ELR (cell line): ENCODE measurements at places on chromosomes 2 and 18.

- no peak for DNase-seq
Observed at GRCh38 chr2:200081236-200081635, 125.9 kb downstream of the MAIP1 start.

DNA sequence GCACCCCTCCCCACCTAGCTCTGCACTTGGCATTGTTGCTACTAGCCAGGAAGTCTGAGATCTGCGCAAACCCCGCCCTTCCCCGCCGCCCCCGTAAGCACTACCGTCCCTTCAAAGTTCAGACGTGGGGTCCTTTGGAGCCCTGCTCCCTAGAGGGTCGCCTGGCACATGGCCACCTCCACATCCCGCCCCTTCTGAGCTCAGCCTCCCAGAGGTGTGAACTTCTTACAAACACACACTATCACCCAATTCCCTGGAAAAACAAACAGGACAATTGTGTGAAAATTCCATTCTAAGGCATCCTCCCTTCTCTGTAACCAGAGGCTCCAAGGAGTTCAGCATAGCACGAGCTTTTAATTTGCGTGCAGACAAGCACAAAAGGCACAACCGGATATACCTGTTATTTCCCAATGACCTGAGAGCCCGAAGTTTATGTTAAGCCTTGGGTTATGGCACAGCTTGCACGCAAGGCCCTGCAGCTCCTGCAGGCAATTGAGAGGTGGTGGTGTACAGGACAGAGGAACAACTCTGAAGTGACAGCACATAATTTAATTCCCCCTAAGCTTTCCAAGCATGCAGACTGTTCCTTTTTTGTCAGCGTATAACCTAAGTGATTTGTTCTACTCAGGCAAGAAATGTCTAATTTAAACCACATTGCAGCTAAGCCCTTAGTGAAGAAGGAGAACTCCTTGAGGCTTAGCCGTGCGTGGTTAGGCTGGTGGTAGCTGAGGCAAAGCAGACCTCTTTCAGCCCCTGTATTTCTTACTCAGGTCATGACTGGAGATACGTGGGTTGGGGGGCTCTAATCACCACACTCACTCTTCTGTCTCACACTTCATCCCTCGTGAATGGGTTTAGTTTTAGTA is 20.3 kb upstream of the CYP1B1 start:
- DNase-seq = peak; percentile 42

- DNase-seq = no peak
Observed at GRCh38 chr2:65450393-65450792, 18.0 kb upstream of the SPRED2 start.

DNA sequence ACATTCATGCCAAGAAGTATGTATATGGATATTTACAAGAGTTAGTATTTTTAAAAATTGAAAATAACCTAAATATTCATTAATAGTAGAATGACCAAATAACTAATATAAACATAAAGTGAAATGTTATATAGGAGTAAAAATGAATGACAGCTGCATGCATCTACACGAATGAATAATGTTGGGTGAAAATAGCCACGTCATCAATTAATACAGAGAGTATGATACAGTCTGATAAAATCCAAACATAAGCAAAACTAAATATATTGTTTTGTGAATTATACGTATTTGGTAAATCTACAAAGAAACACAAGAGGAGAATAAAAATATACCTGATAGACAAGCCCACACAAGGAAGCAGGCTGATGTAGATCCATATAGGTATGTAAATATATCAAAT is 24.5 kb downstream of the ZC3H8 start:
- no peak for DNase-seq

- no peak for DNase-seq
Observed at GRCh38 chr2:57941816-57942215, 104.8 kb upstream of the VRK2 start.
